ENCODE measurements at places on chromosomes 12 and 14.

DNA sequence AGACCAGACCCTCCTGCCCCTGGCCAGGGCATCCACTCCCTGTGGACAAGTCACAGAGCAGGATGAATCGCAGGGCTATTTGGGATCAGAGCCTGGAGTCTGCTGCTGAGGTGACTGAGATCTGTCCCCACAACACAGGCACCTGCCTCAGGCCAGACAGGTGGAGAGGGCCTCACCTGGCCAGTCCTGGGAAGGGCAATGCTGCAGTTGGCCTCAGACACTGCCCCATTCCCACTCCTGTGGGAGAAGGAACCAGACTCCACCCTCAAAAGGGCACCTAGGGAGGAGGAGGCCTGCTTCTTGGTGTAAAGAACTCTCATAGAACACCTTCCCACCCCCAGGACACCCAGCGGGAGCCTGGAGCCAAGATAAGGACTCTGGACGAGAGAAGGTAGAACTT lies 48.3 kb upstream of the PLEKHG6 start:
- no peak for DNase-seq

GRCh38 chr14:50750323-50750722 lies 80.6 kb downstream of the NIN start:
- DNase-seq, result no peak

DNA sequence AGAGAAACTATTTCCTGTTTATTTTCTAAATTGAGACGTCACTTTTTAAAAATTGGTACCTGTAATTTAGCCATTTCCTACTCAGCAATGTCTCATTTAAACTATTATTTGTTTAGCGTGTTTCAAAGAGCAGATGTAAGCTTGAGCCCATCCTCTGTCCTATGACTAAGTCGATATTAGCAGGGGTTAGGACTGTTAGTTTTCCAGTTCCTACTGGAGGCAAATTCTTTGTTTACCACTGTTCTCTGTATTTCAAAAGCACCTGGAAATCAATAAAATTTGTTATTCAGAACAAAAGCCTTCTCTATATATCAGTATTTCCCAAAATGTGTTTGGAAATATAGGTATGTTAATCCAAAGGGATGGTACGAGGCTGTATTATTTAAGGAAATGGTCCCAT lies 42.4 kb downstream of the MDM2 start:
- no peak for DNase-seq

DNA sequence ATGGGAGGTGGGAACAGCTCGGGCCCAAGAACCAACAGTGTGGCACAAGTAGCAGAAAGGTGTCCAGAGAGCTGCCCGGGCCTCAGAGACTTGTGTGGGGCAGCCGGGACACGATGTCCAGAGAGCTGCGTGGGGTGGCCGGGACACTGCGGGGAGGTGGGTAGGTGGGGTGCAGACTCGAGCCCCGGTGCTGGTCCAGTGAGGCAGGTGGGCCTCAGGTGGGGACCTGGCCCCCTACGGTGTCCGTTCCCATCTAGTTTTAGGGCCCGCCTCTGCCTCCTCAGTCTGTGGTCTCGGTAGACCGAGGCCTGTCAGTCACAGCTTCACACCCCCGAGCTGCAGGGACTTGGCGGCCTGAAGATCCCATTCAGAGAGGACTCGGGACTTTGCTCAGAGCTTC lies 6.3 kb upstream of the FBRSL1 start:
- no peak for DNase-seq

- no peak for DNase-seq
Observed at GRCh38 chr12:20474016-20474415, 105.7 kb downstream of the PDE3A start.

DNA sequence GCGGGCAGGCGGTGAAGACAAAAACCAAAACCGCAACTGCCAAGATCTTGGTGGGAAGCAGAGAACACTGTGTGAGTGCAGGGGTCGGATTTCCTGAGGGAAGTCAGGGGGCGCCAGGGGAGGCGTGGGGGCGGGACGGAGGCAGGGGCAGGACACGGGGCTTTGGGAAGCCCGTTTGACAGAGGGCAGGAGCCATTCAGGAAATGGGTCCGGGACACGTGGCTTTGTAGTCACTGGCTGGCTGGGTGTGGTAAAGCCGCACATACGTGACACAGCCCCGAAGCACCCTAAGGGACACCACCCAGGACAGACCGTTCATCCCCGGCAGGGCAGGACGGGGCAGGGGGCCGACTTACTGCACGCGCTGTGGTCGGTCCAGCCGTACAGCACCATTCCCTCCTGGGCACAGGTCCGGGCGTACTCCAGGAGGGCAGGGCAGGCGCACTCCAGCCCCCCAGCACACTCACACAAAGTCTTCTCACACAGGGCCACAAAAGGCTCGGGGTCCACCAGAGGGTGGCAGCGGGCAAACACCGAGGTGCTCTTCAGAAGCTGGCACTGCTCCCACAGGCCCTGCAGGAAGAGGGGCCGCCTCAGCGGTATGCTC lies 49.4 kb downstream of the VWF start:
- no peak for DNase-seq

GRCh38 chr14:55454264-55455002 lies 14.0 kb upstream of the TBPL2 start:
- no peak for DNase-seq

DNA sequence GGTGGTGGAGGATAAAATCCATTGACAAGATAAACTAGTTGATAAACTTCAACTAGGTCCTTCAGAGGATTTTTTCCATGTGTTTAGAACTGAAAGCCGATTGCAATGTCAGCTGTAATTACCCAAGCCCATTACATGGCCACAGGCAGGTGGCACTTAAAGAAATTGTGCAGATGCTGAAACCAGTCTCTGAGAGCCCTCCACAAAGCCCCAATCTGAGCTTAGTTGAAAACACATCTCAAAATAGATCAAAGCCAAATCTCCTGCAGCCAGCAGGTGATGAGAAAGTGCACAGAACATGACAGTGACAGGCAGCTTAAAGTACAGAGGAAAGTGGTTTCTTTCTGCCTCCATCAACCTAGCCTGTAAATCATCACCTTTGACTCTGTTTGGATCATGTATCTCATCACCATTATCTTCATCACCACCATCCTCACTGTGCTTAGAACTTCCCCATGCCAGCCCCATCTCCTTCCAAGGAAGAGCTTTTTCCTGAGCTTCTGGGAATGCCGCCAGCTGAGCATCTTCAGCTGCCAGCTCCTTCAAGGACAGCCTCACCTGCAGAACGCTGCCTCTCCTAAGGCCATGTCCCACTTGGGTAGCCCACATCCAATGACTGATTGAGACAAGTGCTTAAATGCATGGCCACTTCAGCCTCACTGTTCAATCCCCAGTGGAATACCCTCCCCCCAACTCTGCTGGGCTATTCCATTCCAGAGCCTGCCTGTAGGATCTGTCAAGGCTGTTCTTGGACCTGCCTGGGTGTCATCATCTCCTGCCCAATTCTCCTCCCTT lies 219.5 kb upstream of the TMEM132C start:
- DNase-seq, result no peak
